Activated T-helper 2 cell treated with anti-CD3 and anti-CD28 coated beads, Interferon-gamma antibody, Interleukin-2, Interleukin-4, amounts not matched to agents 10 μg/mL and 5 μg/mL and 100 μg/mL, durations not matched to agents 14 hours and 24 hours and 36 hours (primary cell): ENCODE measurements at places on chromosomes 3 and 15. TPM values are rescaled to one million over a fixed set of nuclear protein-coding genes. Genes with fewer than 3 reads are reported as not detected.

DNA sequence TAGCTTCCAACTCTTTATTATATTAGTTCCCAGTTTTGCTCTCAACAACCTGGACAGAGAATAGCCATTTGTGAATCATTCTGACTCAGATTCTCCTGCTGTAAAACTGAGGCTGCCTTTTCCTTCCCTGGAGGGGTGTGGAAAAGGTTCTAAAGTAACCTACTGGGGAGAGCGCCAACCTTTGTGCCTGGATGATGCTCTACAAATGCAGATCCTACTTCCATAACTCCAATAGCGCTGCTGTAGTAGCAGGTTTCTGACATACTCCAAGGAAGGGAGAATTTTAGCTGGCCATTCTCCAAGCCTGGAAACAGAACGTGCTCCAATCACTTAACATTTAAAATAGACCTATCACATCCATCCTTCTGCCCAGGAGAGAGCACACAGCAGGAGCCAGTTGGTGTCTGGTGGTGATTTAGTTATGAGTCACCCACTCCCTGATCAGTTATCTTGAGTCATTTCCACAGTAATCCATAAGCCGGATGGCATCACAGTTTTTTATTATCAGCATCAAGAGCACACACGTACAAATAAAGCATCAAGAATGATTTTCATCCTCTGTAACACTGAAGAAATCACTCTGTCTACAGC is 38.3 kb downstream of the MYH15 start:
- H3K36me3 ChIP-seq = no peaks in the 10 kb centered on the region
- H3K4me1 ChIP-seq = peaks cover 4% of the 10 kb centered on the region
- no peak overlapping the region for H3K27ac ChIP-seq
- no peak overlapping the region for H3K4me3 ChIP-seq
- H3K27me3 ChIP-seq = peaks cover 18% of the 10 kb centered on the region
- no peak for DNase-seq

- no peak overlapping the region for H3K4me3 ChIP-seq
- H3K27ac ChIP-seq = no peak overlapping the region
- no peaks in the 10 kb centered on the region for H3K36me3 ChIP-seq
- H3K4me1 ChIP-seq = peaks cover 4% of the 10 kb centered on the region
- no peak for DNase-seq
- peaks cover 36% of the 10 kb centered on the region for H3K27me3 ChIP-seq
These were observed 4.5 kb downstream of the ESYT3 start for GRCh38 chr3:138438896-138439295.

Gene CCR4
- total RNA-seq = 237 and 241 TPM in 2 replicates

DNA sequence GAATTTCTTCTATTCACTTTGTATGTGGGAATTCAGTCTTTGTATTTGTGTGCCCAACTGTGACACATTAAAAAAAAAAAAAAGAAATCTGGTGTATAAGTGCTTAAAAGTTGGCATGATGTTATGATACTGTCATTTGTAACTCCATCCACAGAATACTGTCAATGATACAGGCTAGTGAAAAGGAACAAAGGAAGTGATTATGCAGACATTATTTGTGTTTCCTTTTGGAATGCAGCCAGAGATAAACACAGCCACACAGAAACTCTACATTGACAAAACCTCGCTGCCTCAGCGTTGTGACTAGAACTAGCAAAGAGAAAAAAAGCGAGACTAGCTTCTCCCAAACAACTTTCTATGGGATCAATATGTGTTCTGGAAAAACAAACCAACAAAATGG is 519.2 kb upstream of the AGTR1 start:
- no peak overlapping the region for H3K27ac ChIP-seq
- H3K4me3 ChIP-seq = no peak overlapping the region
- no peaks in the 10 kb centered on the region for H3K4me1 ChIP-seq
- H3K27me3 ChIP-seq = no peaks in the 10 kb centered on the region
- no peaks in the 10 kb centered on the region for H3K36me3 ChIP-seq

GRCh38 chr3:157527131-157527881 is 24.1 kb upstream of the VEPH1 start:
- no peak for DNase-seq
- H3K4me1 ChIP-seq = no peaks in the 10 kb centered on the region
- no peak overlapping the region for H3K4me3 ChIP-seq
- H3K27ac ChIP-seq = no peak overlapping the region

DNA sequence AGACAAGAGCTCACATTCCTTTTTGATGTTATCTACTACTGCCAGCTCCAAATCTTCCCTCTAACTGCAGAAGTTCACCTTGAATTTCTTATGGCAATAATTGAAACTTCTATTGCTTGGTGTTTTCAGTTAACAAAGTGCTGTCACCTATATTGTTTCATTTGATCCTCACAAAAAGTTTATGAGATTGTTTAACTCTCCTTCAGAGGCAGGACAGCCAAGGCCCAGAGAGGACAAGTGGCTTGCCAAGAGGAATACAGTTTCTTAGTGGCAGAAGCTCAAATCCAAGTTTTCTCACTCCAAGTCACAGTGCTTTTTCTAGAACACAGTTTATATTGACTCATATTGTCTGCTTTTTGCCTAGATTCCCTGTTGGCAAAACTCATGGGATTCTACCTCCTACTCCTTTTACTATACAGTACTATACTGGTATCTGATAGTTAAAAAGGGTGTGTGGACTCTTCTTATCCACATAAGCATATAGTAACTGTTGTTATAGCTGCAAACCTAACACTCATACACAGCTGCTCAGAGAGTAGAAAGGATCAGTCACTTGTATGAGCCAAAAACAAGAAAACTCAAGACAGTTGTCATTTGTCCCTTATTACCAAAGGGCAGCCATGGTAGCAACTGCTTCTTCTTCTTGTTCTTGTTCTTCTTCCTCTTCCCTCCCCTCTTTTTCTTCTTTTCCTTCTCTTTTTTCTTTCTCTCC is 15.9 kb downstream of the TM4SF4 start:
- H3K4me1 ChIP-seq = peaks cover 2% of the 10 kb centered on the region
- no peak overlapping the region for H3K27ac ChIP-seq
- H3K27me3 ChIP-seq = peaks cover 8% of the 10 kb centered on the region

Gene ADCY5
- not detected in 2 replicates for total RNA-seq

Gene CCR9
- total RNA-seq = not detected in 2 replicates

GRCh38 chr3:851098-851790 is 241.6 kb upstream of the CNTN6 start:
- no peaks in the 10 kb centered on the region for H3K4me1 ChIP-seq
- H3K27ac ChIP-seq = no peak overlapping the region
- no peak for DNase-seq
- H3K36me3 ChIP-seq = no peaks in the 10 kb centered on the region
- H3K4me3 ChIP-seq = no peak overlapping the region

- no peak overlapping the region for H3K27ac ChIP-seq
- no peak for DNase-seq
- peaks cover 43% of the 10 kb centered on the region for H3K27me3 ChIP-seq
- no peaks in the 10 kb centered on the region for H3K36me3 ChIP-seq
- no peaks in the 10 kb centered on the region for H3K4me1 ChIP-seq
These were observed 23.2 kb upstream of the ACTC1 start for GRCh38 chr15:34818526-34818925.

GRCh38 chr3:15973940-15974339 is 176.2 kb upstream of the ANKRD28 start:
- no peak for DNase-seq
- H3K27me3 ChIP-seq = no peaks in the 10 kb centered on the region
- no peak overlapping the region for H3K27ac ChIP-seq
- H3K36me3 ChIP-seq = no peaks in the 10 kb centered on the region
- no peak overlapping the region for H3K4me3 ChIP-seq

Gene GLDN
- 0.34 and 0.62 TPM in 2 replicates for total RNA-seq

DNA sequence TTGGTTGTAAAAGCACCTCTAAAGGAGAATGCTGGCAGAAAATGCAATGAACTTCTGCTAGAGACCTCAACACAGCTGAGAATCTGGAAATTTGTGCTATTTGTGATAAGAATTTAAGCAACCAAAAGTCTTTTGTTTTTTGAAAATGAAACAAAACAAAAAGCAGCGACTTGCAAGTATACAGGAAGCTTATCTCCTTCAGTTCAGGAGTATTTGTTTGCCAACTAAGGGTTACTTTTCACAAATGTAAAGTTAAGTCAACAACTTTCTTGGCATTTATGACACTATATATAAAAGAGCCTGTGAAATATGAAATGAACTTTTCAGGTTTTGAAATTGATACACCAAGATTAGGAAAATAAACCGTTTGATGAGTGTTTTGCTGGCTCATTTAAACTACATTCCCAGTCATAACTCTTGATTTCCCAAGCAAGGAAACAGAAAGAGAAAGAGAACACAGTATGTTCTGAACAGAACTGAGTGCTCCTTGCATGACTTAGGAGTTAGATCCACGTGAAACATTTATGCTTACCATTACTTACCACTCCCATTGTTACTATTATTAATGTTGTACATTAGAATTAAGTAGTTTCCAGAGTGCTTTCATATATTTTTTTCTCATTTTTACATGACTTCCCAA is 92.3 kb upstream of the COL8A1 start:
- DNase-seq = no peak
- H3K27me3 ChIP-seq = no peaks in the 10 kb centered on the region

DNA sequence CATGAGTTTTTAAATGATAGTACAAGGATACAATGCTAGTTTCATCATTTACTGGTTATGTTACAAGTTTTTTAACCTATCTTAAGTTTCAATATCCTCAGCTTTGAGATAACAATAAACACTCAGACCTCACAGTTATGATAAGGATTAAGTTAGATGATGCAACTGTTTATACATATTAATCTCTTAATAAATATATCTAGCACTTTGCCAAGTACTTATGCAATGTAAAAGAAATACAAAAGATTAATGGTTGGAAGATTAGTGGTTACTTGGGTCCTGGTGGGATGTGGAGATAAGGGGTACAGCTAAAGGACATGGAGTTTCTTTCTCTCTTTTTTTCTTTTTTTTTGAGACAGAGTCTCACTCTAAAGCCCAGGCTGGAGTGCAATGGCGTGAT is 12.0 kb downstream of the SPPL2A start:
- H3K27me3 ChIP-seq = no peaks in the 10 kb centered on the region
- no peak overlapping the region for H3K27ac ChIP-seq
- DNase-seq = no peak
- peaks cover 35% of the 10 kb centered on the region for H3K36me3 ChIP-seq

GRCh38 chr15:75786575-75786947 is 56.7 kb upstream of the UBE2Q2 start:
- no peak for DNase-seq
- no peak overlapping the region for H3K27ac ChIP-seq
- peaks cover 43% of the 10 kb centered on the region for H3K27me3 ChIP-seq
- no peaks in the 10 kb centered on the region for H3K36me3 ChIP-seq
- H3K4me1 ChIP-seq = no peaks in the 10 kb centered on the region
- H3K4me3 ChIP-seq = no peak overlapping the region

- no peak overlapping the region for H3K27ac ChIP-seq
- H3K27me3 ChIP-seq = peaks cover 4% of the 10 kb centered on the region
- no peaks in the 10 kb centered on the region for H3K36me3 ChIP-seq
- H3K4me3 ChIP-seq = no peak overlapping the region
These were observed 78.7 kb downstream of the CRYGS start for GRCh38 chr3:186465508-186465907.

GRCh38 chr15:26891448-26892181 is 24.8 kb downstream of the GABRA5 start:
- H3K27me3 ChIP-seq = peaks cover 1% of the 10 kb centered on the region
- no peaks in the 10 kb centered on the region for H3K4me1 ChIP-seq
- H3K4me3 ChIP-seq = no peak overlapping the region
- no peak overlapping the region for H3K27ac ChIP-seq

Gene SPSB4
- total RNA-seq = not detected in 2 replicates

GRCh38 chr3:150738688-150739087 is 24.3 kb downstream of the SIAH2 start:
- H3K27me3 ChIP-seq = no peaks in the 10 kb centered on the region
- no peak for DNase-seq
- peaks cover 91% of the 10 kb centered on the region for H3K4me1 ChIP-seq
- H3K36me3 ChIP-seq = peaks cover 62% of the 10 kb centered on the region

DNA sequence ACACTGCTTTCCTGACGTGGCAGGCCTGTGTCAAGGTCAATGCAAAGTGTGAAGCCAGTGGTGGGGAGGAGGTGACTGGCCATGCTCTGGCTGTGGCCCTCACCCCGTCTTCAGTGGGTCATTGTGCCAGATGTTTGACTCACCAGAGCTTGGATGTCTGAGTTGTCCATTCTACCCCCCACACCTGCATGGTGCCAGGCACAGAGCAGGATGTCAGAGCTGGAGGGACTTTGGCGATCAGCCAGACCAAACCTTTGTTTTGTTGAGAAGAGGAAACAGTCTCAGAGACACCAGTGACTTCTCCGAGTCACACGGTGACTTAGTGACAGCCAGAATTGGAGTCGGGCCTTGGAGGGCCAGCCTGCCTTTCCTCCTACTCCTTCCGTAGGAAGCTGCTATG is 49.5 kb downstream of the SMAD6 start:
- no peaks in the 10 kb centered on the region for H3K36me3 ChIP-seq
- H3K4me3 ChIP-seq = no peak overlapping the region
- no peak for DNase-seq
- peaks cover 2% of the 10 kb centered on the region for H3K4me1 ChIP-seq
- no peaks in the 10 kb centered on the region for H3K27me3 ChIP-seq

Gene MORC1
- not detected in 2 replicates for total RNA-seq

Gene FSIP1
- total RNA-seq = 0.14 and 0.16 TPM in 2 replicates

DNA sequence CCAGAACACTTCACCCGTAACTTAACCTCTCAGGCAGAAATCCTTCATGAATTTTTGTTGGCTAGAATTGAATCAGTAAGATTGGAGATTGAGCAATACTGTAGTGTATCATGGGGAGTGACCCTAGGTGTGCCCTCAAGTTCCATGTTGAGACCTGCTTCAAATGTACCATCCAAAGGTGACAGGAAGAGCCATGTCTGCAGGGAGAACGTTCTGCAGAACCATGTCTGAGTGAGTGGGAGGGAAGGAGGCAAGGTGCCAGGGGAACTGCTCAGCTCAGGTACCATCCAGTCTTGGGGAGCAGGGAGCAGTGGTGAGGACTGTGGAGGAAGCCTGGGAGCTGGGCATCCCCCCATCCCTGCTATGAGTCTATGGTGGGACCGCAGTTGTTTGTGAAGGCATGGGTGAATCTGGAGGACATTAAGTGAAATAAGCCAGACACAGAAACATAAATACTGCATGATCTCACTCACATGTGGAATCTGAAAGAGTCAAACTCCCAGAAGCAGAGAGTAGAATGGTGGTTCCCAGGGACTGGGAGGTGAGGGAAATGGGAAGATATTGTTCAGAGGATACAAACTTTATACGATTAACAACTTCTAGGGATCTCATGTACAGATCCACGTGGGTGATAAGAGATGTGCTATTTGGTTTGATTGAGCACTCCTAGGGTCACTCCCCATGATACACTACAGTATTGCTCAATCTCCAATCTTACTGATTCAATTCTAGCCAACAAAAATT is 23.3 kb downstream of the CFAP161 start:
- H3K27ac ChIP-seq = no peak overlapping the region
- no peaks in the 10 kb centered on the region for H3K36me3 ChIP-seq
- H3K4me1 ChIP-seq = peaks cover 16% of the 10 kb centered on the region

Gene DIS3L
- 49.8 and 56.3 TPM in 2 replicates for total RNA-seq

GRCh38 chr3:71339049-71339448 is 244.5 kb downstream of the FOXP1 start:
- H3K27me3 ChIP-seq = no peaks in the 10 kb centered on the region
- H3K36me3 ChIP-seq = peaks cover 26% of the 10 kb centered on the region
- no peak overlapping the region for H3K27ac ChIP-seq
- peaks cover 5% of the 10 kb centered on the region for H3K4me1 ChIP-seq
